NAMALWA (cell line): ENCODE measurements at places on chromosomes 7 and 10.

DNA sequence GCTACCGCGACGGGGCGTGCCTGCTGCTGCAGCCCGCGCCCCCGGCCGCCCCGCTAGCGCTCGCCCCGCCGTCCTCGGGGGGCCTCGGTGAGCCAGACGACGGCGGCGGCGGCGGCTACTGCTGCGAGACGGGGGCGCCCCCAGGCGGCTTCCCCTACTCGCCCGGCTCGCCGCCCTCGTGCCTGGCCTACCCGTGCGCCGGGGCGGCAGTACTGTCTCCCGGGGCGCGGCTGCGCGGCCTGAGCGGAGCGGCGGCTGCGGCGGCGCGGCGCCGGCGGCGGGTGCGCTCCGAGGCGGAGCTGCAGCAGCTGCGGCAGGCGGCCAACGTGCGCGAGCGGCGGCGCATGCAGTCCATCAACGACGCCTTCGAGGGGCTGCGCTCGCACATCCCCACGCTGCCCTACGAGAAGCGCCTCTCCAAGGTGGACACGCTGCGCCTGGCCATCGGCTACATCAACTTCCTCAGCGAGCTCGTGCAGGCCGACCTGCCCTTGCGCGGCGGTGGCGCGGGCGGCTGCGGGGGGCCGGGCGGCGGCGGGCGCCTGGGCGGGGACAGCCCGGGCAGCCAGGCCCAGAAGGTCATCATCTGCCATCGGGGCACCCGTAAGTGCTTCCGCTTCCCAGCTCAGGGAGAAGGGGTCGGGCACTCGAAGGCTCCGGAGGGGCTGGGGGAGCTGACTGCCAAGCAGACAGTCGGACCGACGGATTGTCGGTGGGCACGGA is 761 bp downstream of the PTF1A start:
- no peak for DNase-seq

GRCh38 chr7:142153400-142153799 is 41.9 kb downstream of the MGAM2 start:
- no peak for DNase-seq

DNA sequence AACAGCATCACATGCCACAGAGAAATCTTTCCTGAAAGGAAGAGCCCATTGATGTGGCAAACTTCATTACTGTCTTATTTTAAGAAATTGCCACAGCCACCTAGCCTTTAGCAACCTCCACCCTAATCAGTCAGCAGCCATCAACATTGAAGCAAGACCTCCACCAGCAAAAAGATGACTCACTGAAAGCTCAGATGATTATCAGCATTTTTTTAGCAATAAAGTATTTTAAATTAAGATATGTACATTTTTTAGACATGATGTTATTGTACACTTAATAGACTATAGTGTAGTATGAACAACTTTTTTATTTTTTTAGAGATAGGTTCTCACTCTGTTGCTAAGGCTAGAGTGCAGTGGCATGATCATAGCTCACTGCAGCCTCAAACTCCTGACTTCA is 14.8 kb downstream of the STEAP1B start:
- no peak for DNase-seq

DNA sequence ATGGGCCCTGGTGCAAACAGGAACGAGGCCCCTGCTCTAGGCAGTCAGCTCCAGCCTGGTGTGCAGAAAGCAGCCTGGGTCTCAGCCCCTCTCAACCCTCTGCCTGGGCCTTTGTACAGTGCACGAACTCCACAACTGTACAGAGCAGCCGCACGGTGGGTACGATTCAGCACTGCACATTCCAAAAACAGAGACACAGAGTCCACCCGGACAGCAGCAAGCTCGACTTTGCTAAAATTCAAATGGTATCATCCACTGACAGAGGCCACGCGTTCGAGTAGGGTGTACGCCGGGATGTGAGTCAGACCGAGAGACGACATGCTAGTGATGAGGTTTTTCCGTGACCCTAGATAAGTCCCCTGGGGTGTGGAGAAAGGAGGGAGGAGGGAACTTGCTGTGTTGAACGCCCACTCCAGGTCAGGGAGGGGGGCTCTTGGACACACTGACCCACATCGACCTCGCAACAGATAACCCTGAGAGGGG is 65.6 kb upstream of the PDGFA start:
- no peak for DNase-seq

GRCh38 chr10:126181626-126182025 is 206.7 kb downstream of the ADAM12 start:
- DNase-seq, result no peak

DNA sequence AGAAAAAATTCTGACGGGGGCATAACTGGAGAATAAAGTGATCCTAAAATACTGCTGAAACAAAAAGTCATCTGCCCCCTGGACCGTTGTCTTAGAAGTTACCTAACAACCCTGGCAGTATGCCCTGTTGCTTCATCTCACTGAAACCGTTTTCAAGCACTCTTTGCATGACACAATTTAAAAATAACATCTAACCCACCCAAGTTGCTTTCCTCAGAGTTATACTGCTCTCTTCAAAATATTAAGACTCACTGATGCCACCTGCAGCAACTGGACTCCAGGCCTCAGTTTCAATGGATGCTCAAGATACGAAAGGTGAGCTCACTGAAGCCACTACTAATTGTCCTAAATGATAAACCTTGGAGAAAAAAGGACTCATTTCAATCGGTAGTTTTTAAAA is 57.4 kb downstream of the CDK6 start:
- no peak for DNase-seq

- DNase-seq, result no peak
These were observed 99.5 kb upstream of the EEPD1 start for GRCh38 chr7:36053589-36053988.
